Hematopoietic multipotent progenitor cell treated with erythropoietin and hydrocortisone succinate and interleukin-3 and kit ligand, for 15 days (in vitro differentiated cells): ENCODE measurements at places on chromosomes 11 and 22.

GRCh38 chr11:45455536-45455935 is 169.4 kb upstream of the SYT13 start:
- DNase-seq, result no peak

GRCh38 chr22:16601437-16602223 is 9.0 kb upstream of the CCT8L2 start:
- no peak for DNase-seq

- no peak for DNase-seq
Observed at GRCh38 chr22:22618448-22618847, 26.0 kb upstream of the GGTLC2 start.

GRCh38 chr11:91955206-91955605 is 269.4 kb upstream of the FAT3 start:
- no peak for DNase-seq

DNA sequence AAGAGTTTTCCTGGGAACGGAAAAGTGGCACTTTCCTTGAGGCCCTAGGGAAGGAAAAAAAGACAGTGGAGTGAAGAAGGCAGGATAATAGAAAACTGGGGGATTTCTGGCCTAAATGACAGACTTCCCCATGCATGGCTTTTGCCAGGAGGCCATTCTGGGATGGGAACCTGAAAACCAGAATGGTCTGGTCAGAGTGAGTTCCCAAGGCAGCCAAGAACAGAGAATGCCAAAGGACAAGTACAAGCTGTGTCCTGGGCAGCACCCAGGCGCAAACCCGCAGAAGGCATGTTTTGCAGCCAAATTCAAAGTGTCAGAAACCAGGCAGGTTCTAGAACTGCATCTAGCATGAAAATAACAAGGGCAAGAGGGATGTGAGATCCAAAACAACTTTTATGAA is 162.4 kb downstream of the SPON1 start:
- no peak for DNase-seq

GRCh38 chr22:40709752-40710413 is 30.6 kb downstream of the MCHR1 start:
- DNase-seq, result no peak

DNA sequence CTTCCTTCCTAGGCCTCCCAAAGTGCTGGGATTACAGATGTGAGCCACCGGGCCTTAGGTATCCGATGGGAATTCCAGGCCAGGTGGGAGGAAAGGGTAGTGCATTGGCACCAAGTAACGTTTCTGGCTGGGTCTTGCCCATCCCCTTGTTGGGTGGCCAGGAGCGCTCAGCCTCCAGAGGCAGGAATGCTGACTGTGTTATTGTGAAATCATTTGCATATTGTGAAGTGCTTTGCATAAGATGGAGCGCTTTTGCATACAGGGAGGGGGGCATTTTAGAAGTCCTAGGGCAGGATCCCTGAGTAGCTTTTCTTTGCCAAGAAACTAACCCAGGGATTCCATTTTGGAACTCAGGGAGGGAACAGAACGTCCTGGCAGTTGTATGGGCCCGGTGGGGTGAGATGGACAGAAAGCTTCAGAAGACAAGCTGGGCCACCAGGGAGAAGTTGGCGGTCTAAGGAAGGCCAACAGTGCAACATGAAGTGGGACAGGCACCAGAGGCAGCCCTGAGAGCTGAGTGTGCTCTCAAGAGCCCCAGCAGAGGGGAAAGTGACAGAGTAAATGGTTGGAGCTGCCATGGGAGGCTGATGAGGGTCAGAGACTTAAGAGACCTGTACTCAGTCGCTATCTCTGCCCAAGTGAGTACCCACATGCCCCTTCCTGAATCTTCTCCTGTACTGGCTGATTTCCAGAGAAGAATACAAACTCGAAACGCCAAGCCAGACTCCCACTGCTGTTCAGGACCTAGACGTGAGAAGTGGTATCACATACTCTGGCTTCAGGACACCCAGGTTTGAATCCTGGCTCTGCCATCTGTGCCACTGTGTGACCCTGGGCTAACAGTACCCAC is 1.3 kb upstream of the SLC39A13 start:
- no peak for DNase-seq

DNA sequence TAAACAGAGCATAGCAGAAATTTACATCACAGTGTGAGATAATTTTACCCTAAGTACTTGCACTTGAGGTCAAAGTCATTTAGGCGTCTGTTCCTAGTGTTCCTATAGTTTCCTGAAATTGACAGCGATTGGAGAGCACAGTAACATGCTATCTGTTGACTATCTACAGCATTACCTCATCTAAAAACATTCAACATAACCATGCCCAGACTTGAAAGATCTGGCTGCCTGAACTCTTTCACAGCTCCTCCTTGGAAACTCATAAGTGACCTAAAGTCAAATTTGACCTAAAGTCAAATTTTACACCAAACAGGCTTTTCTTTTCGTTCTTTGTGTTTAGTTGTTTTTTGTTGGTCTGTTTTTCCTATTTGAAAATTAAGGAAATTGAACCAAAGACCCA is 233.8 kb upstream of the UBASH3B start:
- DNase-seq, result no peak

DNA sequence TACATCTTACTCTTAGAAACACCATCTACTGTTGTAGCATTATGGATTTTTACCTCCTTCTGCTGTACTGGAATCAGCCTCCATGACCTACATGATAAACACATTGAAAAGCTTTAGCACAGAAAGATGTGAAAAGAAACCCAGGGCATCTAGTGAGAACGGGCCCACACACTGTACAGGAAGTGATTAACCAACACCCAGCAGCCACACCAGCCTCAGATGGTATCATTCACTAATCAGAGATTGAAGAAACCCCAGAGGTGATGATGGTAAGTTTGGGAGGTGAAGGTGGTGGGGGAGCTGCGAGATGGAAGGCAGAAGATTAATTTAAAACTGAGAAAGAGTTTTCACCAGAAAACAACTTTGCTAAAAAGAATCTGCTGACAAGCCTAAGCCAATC is 46.1 kb downstream of the RASSF10 start:
- DNase-seq, result no peak

- DNase-seq, result no peak
Observed at GRCh38 chr11:100994966-100995365, 134.6 kb downstream of the PGR start.

DNA sequence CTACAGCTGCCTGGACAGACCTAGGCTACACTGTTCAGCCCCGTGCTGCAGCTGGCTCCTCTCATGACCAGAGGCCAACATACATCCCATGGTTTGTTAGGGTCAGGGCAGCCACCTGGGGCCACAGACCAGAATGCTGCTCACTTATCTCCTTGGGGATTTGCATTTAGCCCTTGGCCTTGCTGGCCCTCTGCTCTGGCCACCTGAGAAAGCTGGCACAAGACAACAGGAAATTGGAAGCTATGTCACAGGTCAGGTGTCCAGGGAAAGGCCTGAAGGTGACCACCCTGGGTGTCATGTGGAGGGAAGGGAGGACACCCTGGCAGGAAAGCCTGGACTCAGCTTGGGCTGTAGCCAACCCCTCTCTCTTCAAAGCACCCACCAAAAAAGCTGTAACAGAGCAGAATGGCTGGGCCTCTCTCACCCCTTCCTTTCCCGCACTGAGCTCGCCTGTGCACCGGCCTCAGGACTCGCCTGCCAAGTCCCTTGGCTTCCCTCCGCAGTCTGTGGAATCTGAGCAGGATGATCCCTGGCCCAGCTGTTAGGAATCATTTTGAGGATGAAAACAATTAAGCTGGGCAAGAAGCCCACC is 86.3 kb downstream of the SNX19 start:
- DNase-seq, result no peak

- DNase-seq, result no peak
Observed at GRCh38 chr22:19003508-19003907, 67.4 kb upstream of the PRODH start.

DNA sequence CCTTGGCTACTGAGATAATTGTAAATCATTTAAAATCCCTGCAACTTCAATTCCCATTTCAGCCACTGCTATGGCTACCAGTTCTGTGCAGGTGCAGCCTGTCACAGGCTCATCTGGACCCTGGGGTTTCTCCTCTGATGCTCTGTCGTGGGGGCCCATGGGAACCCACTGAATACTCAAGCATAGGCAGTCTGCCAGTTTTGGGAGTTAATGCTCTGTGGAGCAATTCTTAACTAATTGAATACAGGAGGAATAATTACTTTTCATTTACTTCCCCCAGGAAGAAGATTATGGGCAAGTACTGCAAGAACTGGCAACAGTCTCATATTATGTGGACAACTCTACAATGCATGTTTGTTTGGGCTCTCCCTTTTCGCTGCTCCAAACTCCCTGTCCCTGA is 25.9 kb downstream of the OR51E2 start:
- DNase-seq, result no peak

DNA sequence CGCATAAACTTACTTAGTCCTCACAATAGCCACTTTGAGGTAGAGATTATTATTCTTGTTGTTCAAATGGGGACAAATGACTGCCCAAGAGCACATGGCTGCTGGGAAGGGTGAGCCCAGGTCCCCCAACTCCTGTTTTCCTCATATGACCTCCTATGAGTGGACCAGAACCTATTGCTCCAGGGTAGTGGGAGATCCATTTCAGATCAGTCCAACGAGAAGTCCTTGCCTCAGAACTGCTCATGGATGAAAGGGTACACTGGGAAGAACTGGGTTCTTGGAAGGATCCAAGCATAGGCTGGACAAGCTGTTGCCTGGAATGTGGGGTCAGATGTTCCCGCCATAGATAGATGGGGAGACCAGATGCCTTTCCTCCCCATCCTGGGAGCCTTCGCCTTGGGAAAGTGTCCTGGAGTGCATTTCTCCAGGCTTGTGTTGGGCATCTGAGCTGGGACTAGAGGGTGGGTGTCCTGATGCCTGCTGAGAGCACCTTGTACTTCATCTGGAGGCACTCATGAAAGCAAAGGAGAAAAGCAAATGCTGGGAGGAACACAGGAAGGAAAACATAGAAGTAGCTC is 146.3 kb upstream of the B3GAT1 start:
- DNase-seq, result no peak

DNA sequence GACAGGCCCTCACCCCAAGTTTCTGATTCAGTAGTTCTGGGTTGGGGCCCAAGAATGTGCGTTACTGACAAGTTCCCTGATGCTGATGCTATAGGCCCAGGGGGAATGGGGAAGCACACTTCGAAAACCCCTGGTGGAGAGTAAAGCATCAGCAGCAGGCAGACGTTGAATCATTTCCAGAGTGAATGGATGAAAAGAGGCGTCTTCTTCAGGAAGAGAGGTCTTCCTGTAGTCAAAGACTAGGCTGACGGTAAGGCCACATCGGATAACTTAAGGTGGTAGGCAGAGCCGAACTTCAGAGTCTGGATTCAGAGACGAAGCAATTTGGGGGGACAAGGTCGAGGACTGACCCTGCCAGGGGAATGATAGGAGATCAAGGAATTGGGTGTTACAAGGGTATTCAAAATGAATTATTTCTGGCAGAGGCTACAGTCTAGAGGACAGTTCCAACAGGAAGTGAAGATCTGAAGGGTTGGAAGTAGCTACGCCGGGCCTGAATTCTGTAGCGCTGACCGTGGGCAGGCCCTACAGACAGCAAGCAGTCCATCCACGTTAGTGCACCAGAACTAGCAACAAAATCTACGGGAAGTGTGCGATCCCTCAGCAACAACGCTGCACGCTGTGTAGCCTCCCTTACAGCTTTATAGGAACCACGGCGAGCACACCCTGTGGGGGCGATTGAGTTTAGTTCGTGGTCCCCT is 862 bp upstream of the CENATAC start:
- DNase-seq, result no peak

GRCh38 chr11:3036419-3036818 is 20.8 kb downstream of the CARS1 start:
- DNase-seq, result no peak

- DNase-seq, result no peak
Observed at GRCh38 chr11:118224511-118225188, at the start of gene JAML. Gene JAML (minus strand): TSS chr11:118225011. CDS start chr11:118214866, 10,145 bp downstream.

DNA sequence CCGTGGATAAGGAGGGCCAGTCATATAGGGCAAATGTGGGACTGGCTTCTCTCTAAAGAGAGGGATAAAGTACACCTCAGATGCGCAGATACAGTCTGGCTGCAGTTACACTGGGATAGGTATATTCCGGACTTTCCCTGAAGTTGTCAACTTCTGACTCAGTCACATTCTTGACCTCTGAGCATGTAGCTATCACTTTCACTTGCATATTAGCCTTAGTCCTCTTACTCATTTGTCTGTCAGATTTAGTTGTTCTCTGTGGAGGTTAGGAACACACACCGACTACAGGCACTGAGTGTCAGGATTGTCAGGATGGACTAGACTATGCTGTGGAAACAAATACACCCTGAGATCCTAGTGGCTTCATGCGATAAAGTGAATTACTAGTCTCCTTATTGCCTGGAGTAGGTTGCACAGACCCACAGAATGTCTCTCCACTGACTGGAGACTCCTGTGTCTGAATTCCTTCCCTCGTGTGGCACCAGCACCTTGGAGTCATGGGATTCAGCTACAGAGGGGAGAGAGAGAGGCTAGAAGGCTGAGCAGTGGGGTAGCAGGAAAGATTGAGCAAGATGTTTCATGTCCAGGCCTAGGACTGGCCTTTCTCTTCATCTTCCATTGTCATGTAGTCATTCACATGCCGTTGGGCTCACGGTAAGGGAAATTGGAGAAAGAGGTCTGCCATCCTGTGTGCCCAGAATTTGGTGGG is 654.3 kb downstream of the NTM start:
- DNase-seq, result no peak

DNA sequence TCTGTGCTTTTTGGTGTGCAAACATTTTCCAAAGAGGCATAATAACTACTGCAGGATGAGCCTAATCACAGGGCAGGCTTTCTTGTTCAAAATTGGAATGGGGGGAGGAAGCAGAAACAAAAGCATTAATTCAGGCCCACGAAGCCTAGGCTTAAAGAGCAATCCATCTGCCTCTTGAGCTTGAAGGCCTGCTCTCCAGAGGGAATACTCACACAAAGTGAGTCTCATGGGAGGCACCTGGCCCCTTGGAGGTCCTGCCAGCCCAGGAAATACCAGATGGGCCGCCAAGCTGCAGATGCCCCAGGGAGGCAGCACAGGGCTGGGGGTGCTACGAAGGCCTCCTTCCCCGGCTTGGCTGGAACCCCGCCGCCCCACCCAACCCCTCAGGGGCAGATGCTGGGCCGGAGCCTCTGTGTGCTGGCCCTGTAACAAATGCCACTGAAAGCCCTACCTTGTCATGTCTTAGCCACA is 39.3 kb upstream of the COMT start:
- no peak for DNase-seq

GRCh38 chr11:72737336-72737735 is 14.9 kb downstream of the ARAP1 start:
- no peak for DNase-seq

DNA sequence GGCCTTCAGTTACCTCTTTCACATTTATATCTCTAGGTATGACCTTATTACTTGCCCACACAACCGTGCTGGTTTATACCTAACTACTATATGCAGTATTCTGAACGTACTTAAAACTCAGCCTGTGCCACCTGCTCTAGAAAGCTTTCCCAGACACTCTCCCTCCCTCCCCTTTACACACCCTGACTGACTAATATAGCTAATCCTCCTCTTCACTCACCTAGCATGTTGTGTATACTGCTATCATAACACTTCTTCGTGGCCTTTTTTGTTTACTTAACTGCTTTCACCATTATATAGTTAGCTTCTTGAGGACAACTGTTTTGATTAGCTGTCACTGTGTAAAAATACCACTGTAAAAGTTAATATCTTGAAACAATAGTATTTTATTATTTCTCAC is 23.5 kb downstream of the RNF214 start:
- DNase-seq, result no peak
